ENCODE measurements at places on chromosomes 5 and 9. TPM values are rescaled to one million over a fixed set of nuclear protein-coding genes. Genes with fewer than 3 reads are reported as not detected.

DNA sequence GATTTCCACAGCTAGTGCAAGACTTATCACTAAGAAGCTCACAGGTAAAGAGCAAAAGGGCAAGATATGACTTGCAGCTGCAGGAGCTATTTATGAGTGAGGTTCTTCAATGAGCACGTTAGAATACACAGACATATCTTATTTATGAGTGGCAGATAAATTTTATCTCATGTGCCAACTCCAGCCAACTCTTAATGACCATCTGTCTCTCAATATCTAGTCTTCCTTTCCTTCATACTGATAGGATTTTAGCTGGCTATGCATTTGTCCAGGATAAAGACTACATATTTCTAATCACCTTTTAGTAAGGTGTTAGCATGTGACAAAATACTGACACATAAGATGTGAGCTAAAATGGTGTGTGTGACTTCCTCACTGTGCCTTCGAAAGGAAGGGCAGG is 304.5 kb downstream of the TRPM3 start:
- no peak overlapping the region for H3K4me3 ChIP-seq
- no peaks in the 10 kb centered on the region for H3K27me3 ChIP-seq
- H3K27ac ChIP-seq = no peak overlapping the region
- no peaks in the 10 kb centered on the region for H3K36me3 ChIP-seq

GRCh38 chr9:22142671-22143070 is 133.6 kb upstream of the CDKN2B start:
- no peak overlapping the region for H3K4me3 ChIP-seq
- H3K4me1 ChIP-seq = no peaks in the 10 kb centered on the region
- peaks cover 4% of the 10 kb centered on the region for H3K27me3 ChIP-seq
- H3K27ac ChIP-seq = no peak overlapping the region
- DNase-seq = no peak

GRCh38 chr9:35236692-35237091 is 74.9 kb downstream of the UNC13B start:
- H3K27ac ChIP-seq = peak overlapping the region; percentile 77
- H3K4me3 ChIP-seq = no peak overlapping the region
- peaks cover 19% of the 10 kb centered on the region for H3K4me1 ChIP-seq
- no peaks in the 10 kb centered on the region for H3K36me3 ChIP-seq
- peak; percentile 13 for DNase-seq

GRCh38 chr5:43039471-43040286 is 440 bp downstream of the ANXA2R start:
- peak; percentile 68 for DNase-seq
- H3K4me3 ChIP-seq = peak overlapping the region; percentile 59
- no peaks in the 10 kb centered on the region for H3K36me3 ChIP-seq
- H3K27ac ChIP-seq = peak overlapping the region; percentile 98
- peaks cover 83% of the 10 kb centered on the region for H3K27me3 ChIP-seq

DNA sequence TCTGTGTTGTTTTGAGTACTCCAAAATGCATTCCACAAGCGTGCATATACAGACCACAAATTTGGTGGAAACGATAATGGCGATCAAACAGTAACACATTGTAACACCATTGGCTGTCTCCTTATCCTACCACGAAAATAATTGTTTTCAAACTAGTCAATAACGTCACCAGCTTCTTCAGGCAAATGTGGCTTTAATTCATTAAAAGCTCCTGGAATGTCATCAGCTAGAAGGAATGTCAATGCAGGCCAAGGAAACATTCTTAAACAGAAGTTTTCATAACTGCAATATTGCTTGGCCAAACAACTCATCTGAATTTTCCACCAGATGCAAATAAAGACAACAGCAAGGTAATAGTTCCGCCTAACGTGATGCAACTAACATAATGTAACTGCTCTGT is 71.6 kb upstream of the XPA start:
- H3K36me3 ChIP-seq = no peaks in the 10 kb centered on the region
- H3K27me3 ChIP-seq = peaks cover 9% of the 10 kb centered on the region
- no peak for DNase-seq
- no peaks in the 10 kb centered on the region for H3K4me1 ChIP-seq
- H3K4me3 ChIP-seq = no peak overlapping the region

- H3K36me3 ChIP-seq = no peaks in the 10 kb centered on the region
- H3K27me3 ChIP-seq = no peaks in the 10 kb centered on the region
- no peak overlapping the region for H3K4me3 ChIP-seq
- DNase-seq = peak; percentile 81
Observed at GRCh38 chr5:147417135-147417813, 92.6 kb downstream of the DPYSL3 start.

DNA sequence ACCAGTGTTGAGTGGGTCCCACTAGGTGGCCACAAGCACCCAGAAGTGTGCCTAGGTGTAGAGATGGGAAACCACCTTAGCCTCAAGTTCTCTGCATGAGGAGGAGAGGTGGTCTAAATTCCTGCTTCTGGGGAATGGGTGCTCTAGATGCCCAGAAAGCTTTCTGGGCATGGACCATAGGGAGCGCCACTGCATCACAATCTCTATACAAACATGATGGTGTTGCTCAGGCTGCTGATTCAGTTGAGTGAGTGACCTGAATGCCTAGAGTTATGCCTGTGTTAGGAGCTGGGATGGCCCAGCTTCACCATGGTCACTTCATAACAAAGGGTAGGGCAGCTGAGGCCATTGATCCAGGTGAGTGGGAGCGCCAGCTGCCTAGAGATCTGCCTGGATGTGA is 667.9 kb upstream of the ARRDC3 start:
- DNase-seq = no peak
- no peak overlapping the region for H3K4me3 ChIP-seq
- H3K27ac ChIP-seq = no peak overlapping the region
- no peaks in the 10 kb centered on the region for H3K4me1 ChIP-seq

DNA sequence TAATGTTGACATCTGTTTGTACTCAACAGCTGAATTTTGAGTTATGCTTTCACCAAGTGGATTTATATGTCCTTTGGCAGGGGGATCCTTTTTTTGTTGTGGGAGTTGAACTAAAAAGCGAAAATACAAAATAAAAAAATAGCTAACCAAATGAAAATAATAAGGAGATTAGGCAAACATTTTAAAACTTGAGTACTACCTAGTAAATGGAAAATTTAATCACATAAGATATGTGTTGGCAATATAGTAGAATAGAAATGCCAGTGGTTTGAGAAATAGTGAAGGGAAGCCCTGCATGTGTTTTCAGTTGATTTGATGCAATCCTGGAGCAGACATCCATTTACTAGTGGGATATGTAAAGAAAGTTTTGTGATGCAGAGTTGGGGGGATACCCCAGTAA is 98.0 kb downstream of the RASGRF2 start:
- no peak overlapping the region for H3K4me3 ChIP-seq
- no peaks in the 10 kb centered on the region for H3K27me3 ChIP-seq
- H3K4me1 ChIP-seq = no peaks in the 10 kb centered on the region

- H3K27ac ChIP-seq = no peak overlapping the region
- H3K4me3 ChIP-seq = no peak overlapping the region
- H3K36me3 ChIP-seq = no peaks in the 10 kb centered on the region
- H3K27me3 ChIP-seq = no peaks in the 10 kb centered on the region
- no peaks in the 10 kb centered on the region for H3K4me1 ChIP-seq
Observed at GRCh38 chr9:24218656-24219055, 327.0 kb downstream of the IZUMO3 start.

DNA sequence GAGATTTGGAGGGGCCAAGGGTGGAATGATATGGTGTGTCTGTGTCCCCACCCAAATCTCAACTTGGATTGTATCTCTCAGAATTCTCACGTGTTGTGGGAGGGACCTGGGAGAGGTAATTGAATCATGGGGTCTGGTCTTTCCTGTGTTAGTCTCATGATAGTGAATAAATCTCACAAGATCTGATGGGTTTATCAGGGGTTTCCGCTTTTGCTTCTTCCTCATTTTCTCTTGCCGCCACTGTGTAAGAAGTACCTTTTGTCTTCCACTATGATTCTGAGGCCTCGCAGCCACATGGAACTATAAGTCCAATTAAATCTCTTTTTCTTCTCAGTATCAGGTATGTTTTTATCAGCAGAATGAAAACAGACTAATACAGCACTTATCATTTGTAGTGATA is 29.5 kb upstream of the SPIN1 start:
- no peak overlapping the region for H3K27ac ChIP-seq
- no peaks in the 10 kb centered on the region for H3K4me1 ChIP-seq
- no peak overlapping the region for H3K4me3 ChIP-seq
- H3K27me3 ChIP-seq = no peaks in the 10 kb centered on the region
- no peaks in the 10 kb centered on the region for H3K36me3 ChIP-seq
- no peak for DNase-seq

GRCh38 chr5:134403951-134404350 is 7.7 kb downstream of the CDKN2AIPNL start:
- H3K4me3 ChIP-seq = no peak overlapping the region
- no peak for DNase-seq
- no peaks in the 10 kb centered on the region for H3K36me3 ChIP-seq

DNA sequence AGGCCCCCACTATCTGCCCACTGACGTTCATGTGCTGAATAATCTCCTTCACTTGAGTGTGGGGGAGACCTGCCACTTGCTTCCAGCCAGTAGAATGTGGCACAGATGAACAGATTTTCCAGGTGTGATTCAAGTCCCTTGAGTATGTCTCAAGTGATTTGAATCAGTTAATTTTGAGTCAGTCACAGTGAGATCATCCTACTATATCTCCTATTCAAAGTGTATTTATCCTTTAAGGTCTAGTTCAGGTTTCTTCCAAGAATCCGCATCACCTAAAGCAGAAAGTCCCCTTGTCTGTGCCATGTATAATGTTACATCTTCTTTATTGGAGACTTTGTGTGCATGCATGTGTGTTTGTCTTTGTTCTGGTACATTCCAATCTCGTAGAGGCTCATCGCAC is 208.3 kb upstream of the DAB2 start:
- no peak overlapping the region for H3K4me3 ChIP-seq
- no peaks in the 10 kb centered on the region for H3K4me1 ChIP-seq
- H3K27me3 ChIP-seq = no peaks in the 10 kb centered on the region
- DNase-seq = no peak

- no peaks in the 10 kb centered on the region for H3K36me3 ChIP-seq
- H3K4me3 ChIP-seq = no peak overlapping the region
- no peak overlapping the region for H3K27ac ChIP-seq
- H3K27me3 ChIP-seq = no peaks in the 10 kb centered on the region
- DNase-seq = no peak
Observed at GRCh38 chr5:110853267-110853666, 114.5 kb downstream of the SLC25A46 start.

GRCh38 chr9:84655447-84655846 is 14.1 kb upstream of the NTRK2 start:
- no peak for DNase-seq
- no peak overlapping the region for H3K4me3 ChIP-seq
- no peaks in the 10 kb centered on the region for H3K36me3 ChIP-seq
- no peaks in the 10 kb centered on the region for H3K4me1 ChIP-seq
- no peaks in the 10 kb centered on the region for H3K27me3 ChIP-seq

- no peak for DNase-seq
- no peak overlapping the region for H3K27ac ChIP-seq
- H3K36me3 ChIP-seq = no peaks in the 10 kb centered on the region
- no peaks in the 10 kb centered on the region for H3K4me1 ChIP-seq
- H3K27me3 ChIP-seq = no peaks in the 10 kb centered on the region
Observed at GRCh38 chr9:37293664-37294524, 128.6 kb upstream of the GRHPR start.

- H3K36me3 ChIP-seq = no peaks in the 10 kb centered on the region
- no peak overlapping the region for H3K27ac ChIP-seq
- peaks cover 11% of the 10 kb centered on the region for H3K4me1 ChIP-seq
- no peak overlapping the region for H3K4me3 ChIP-seq
Observed at GRCh38 chr5:180205916-180206315, 3.1 kb downstream of the RASGEF1C start.

DNA sequence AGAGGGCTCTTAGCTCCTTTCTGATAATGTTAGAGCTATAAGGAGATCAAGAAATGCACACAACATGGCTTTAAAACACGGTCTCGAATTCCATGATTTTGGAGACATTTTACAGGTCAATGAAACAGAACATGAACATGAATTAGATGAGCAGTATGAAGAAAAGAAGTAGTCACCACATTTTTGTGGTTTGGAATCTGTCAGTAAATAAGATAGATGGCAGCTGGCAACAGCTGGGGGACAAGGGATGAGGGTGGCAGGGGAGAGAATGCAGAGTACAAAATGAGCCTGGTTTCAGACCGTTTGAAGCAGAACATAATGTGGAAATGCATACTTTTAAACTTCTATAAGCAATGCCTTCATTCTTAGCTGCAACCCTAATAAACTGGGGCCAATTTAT is 107.1 kb downstream of the OXCT1 start:
- H3K36me3 ChIP-seq = no peaks in the 10 kb centered on the region
- no peak overlapping the region for H3K27ac ChIP-seq
- DNase-seq = no peak
- no peak overlapping the region for H3K4me3 ChIP-seq

GRCh38 chr5:169805937-169806700 is 169.0 kb downstream of the DOCK2 start:
- H3K4me1 ChIP-seq = no peaks in the 10 kb centered on the region
- no peak overlapping the region for H3K4me3 ChIP-seq
- H3K27me3 ChIP-seq = no peaks in the 10 kb centered on the region

- no peak overlapping the region for H3K27ac ChIP-seq
- no peak for DNase-seq
- H3K27me3 ChIP-seq = peaks cover 64% of the 10 kb centered on the region
- no peak overlapping the region for H3K4me3 ChIP-seq
- H3K4me1 ChIP-seq = no peaks in the 10 kb centered on the region
Observed at GRCh38 chr9:6641961-6642360, 3.6 kb downstream of the GLDC start.

GRCh38 chr9:119078015-119078414 is 291.2 kb downstream of the BRINP1 start:
- H3K4me1 ChIP-seq = no peaks in the 10 kb centered on the region
- no peak overlapping the region for H3K27ac ChIP-seq
- H3K36me3 ChIP-seq = no peaks in the 10 kb centered on the region
- no peak for DNase-seq

DNA sequence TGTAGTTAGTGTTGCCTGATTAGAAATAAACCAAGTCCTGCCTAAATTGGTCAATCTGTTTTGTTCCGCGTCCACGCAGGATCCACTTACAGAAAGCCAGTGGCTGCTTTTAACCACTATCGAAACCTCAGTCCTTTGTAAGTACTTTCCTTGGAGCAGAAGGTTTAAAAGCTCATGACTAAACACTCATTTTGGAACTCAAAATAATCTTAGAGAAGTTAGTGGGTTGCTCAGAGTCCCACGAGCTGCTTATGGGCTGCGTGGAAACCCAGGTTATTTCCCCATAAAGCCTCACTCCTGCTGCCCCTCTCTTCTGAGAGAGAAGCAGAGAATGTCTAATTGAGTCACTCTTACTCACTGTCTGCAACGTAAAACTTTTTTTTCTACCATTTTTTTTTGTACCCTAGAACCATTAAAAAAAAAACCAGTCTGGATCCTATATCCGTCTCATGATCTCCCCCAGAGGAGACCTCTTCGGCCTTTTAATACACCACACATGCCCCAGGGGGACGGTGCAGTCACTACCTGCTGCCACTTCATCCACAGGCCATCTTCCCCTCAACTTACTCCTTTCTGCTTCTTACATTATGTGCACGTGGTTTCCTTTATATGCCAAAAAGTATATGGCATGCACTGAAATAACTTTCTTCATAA is 7.6 kb downstream of the BASP1 start:
- no peak overlapping the region for H3K4me3 ChIP-seq
- H3K27ac ChIP-seq = no peak overlapping the region
- H3K36me3 ChIP-seq = no peaks in the 10 kb centered on the region
- H3K27me3 ChIP-seq = no peaks in the 10 kb centered on the region

GADD45G gene
- 9.7 TPM for total RNA-seq

PCDH12 gene
- total RNA-seq = not detected

IL33 gene
- total RNA-seq = 6.5 TPM

GTF2H2 gene
- total RNA-seq = 26.9 TPM

SRA1 gene
- total RNA-seq = 19.9 TPM

TARS1 gene
- total RNA-seq = 107 TPM

MYOZ3 gene
- not detected for total RNA-seq

CCIN gene
- not detected for total RNA-seq

SLC46A2 gene
- not detected for total RNA-seq

CCDC180 gene
- 10.5 TPM for total RNA-seq

PLPP7 gene
- total RNA-seq = 3.0 TPM

TMEM8B gene
- 21.3 TPM for total RNA-seq

MEIKIN gene
- total RNA-seq = not detected

PCDHA10 gene
- total RNA-seq = not detected
